CD4-positive, alpha-beta T cell treated with Interleukin-1 beta for 1 hour (primary cell): ENCODE measurements at places on chromosomes 16 and 17.

GRCh38 chr17:8995711-8996110 is 25.6 kb upstream of the NTN1 start:
- no peak for DNase-seq

GRCh38 chr17:73617501-73617900 is 26.7 kb downstream of the SDK2 start:
- no peak for DNase-seq

GRCh38 chr17:27664606-27664965 is 33.6 kb downstream of the LGALS9 start:
- no peak for DNase-seq

DNA sequence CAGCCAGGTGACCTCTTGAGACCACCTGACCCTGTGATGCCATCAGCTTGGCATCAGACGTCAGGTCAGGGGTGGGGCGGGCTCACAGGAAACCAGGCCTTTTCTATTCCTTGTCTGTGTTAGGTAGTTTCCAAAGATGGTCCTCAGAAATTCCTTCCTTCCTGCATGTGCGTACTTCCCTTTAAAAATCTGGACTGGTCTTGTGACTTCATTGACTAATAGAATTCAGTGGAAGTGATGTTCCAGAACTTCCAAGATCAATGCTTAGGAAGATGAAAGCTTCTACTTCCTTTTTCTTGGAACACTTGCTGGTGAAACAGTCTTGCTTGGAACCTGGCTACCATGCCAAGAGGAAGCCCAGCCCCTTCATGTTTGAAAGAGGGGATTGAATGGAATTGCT is 10.0 kb upstream of the N4BP1 start:
- no peak for DNase-seq

- DNase-seq: no peak
Observed at GRCh38 chr16:26668026-26668425, 398.7 kb upstream of the C16orf82 start.

GRCh38 chr17:921161-921560 is 58.4 kb downstream of the NXN start:
- DNase-seq: no peak

- no peak for DNase-seq
Observed at GRCh38 chr16:3085868-3086595, 13.1 kb downstream of the ZSCAN10 start.

DNA sequence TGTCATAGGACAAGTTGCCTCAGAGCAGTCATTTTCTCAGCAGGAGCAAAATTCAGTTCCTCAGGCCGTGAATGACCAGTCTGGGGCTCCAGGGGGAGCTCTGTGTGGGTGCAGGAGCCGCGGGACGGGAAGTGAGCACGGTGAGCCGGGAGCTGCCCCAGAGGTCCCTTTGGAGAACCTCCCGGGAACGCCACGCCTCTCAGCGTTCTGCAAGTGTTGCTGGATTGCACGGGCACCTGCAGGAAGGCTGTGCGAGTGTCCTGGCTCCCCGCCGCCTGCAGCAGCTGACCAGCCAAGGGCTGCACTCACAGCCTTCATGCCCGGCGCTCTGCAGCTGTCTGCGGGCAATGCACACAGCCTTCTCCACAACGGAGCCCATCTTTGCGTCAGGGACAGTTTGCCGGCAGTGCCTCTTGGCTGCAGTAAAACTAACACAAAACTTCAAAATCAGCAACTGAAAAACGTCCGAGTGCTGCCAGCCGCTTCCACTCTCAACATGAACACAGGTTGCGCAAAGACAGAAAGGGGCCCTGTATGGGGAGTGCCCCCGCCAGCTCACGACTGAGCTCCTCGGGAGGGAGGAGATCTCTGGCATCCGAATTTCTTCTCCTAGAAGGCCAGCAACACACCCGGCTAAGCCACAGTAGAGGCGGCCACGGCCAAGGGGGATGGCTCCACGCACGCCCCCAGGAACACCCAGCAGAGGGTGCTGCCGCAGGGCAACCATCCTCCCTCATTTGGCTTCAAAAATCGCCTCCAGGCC is 16.0 kb downstream of the NDUFAF8 start:
- peak; percentile 29 for DNase-seq

- DNase-seq: no peak
Observed at GRCh38 chr17:56707312-56708219, 114.1 kb downstream of the NOG start.

- DNase-seq: no peak
Observed at GRCh38 chr16:583815-584591, 5.9 kb upstream of the RAB40C start.

- no peak for DNase-seq
Observed at GRCh38 chr16:51450909-51451308, 299.8 kb upstream of the SALL1 start.

DNA sequence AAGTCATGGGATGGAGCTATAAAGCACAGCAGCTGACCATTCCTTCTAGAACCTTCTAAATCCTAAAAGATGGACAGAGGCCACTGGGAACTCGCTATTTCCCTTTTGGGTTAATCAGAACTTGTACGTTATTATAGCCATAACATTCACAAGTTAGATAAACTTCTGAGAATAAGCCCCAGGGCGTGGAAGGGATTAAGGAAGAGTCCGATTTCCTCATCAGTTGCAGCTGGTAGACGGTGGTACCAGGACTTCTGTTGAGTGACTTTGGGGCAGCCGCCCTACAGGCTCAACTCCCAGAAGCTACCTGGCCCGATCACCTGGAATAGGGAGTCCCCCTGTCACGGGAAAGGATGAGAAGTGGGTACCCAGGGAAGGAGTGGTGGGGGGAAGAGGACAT is 370.1 kb upstream of the ZFHX3 start:
- DNase-seq: no peak

- peak; percentile 64 for DNase-seq
Observed at GRCh38 chr16:17396762-17397498, 73.8 kb downstream of the XYLT1 start.

DNA sequence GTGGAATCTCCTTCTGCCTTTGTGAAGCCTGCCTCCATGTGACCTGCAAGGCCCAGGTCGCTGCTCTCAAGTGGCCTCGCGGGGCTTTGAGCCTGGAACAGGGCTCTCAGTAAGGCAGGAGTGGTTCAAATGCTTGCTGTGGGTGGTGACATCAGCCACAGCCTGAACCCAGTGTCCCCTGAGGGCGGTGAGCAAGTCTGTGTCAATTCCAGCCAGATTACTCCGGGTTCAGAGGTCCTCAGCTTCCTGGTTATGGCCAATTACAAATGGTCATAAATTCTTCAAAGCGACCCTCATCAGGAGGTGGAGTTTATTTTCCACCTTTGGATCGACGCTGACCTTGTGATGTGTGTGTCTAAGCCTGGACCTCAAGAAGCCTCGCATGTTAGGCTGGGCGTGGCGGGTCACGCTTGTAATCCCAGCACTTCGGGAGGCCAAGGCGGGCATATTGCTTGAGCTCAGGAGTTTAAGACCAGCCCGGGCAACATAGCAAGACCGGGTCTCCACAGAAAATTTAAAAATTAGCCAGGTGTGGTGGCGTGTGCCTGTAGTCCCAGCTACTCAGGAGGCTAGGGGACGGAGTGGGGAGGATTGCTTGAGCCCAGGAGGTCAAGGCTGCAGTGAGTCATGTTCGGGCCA is 17.3 kb downstream of the LGALS3BP start:
- no peak for DNase-seq

DNA sequence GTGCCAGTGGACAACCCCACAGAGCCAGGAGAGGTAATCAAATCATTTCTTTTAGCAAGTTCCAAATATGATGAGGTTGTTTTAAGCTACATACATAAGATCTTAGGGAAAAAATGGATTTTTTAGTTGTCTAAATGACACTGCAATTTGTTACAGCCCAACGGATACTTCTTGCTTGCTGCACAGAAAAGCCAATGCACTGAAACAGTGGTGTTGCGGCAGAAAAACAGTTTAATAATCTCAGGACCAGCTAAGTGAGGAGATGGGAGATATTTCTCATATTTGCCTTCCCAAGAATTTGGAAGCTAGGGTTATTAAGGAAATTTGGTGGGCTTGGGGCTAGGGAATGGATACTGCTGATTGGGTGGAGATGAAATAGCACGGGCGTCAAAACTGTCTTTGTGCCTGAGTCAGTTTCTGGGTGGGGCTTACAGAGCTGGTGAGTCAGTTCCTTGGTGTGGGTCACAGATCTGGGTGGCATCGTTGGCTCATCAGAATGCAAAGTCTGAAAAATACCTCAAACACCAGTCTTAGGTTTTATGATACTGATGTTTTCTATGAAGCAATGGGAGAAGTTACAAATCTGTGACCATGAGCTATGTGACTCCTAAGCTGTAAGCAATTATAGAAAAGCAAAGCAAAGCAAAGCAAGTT is 255.4 kb downstream of the IRX3 start:
- no peak for DNase-seq

- DNase-seq: no peak
Observed at GRCh38 chr16:87233928-87234327, 83.3 kb downstream of the C16orf95 start.

DNA sequence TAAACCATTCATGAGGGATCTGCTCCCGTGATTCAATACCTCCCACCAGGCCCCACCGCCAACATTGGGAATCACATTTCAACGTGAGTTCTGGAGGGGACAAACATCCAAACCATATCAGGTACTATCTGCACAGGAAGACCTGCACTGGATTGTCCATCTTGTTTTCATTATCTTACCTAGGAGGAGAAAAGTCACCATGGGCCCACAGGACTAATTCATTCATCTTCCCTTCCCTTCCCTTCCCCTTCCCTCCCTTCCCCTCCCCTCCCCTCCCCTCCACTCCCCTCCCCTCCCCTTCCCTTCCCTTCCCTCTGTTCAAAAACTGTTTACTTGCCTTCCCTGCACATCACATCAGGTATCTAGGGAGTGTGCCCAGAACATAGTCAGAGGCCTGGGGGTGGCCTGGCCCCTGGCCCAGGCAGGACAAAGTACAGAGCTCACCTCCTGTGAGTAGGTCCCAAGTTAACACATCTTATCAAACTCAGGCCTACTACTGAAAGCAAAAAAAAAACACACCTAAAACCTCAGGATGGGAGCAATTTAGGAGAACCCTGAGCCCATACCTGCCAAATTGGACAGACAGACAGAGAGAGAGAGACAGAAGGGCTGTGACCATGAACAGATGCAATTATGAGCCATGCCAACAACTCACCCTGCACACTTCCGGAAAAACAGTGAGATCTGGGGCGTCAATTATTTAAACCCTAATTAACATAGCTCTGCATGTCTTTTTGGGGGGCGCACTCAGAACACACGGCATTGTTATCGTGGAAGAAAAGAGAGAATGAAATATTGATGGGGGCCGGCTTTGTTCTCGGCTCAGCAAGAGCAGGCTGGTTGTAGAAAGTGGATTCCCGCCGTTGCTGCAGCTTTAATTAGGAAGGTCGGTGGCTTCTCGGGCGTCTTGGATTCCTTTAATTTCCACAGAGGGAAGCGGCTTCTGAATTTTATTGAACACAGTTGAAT is 151.2 kb downstream of the IRX5 start:
- DNase-seq: no peak

- DNase-seq: no peak
Observed at GRCh38 chr17:75736173-75736835, 15.0 kb downstream of the ITGB4 start.

GRCh38 chr16:9948933-9949332 is 233.3 kb downstream of the GRIN2A start:
- no peak for DNase-seq

GRCh38 chr16:80433623-80434022 is 107.2 kb upstream of the DYNLRB2 start:
- DNase-seq: no peak

- DNase-seq: no peak
Observed at GRCh38 chr16:66359811-66360608, 6.5 kb upstream of the CDH5 start.

GRCh38 chr17:68310152-68310551 is 18.9 kb downstream of the ARSG start:
- no peak for DNase-seq

DNA sequence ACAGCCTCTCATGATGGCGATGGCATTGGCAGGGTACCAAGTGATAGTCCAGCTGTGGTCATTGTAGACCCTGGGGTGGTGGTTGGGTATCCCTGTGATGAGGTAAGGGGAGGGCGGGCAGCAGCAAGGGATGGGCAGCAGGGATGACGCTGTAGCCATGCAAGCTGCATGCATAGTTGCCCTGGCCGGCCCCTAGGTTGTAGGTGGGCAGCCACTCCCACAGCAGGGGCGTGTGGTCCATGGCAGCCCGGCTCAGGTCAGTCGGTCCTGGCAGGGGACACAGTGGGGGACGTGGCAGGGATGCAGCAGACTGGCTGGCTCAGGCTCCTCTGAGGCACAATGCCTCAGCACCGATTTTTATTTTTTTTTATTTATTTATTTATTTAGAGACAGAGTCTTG is 8.7 kb downstream of the DRC3 start:
- no peak for DNase-seq

DNA sequence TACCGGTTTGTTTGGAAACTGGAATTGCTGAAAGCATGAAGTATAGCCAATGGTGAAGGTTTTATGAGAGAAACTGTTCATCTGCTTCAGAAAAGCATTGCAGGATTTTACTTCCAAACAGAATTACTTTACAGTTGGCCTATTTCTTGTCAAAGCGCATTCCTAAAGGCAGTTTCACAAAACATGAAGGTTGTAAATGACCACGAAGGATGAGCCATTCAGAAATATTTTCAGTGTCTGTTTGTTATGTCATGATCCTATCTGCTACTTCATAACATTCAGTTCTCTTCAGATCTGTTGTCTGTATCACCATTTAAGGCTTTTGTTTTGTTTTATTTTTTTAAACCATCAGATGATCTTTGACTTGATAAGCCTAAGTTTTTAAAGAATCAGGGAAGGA is 45.7 kb downstream of the AATF start:
- DNase-seq: no peak

DNA sequence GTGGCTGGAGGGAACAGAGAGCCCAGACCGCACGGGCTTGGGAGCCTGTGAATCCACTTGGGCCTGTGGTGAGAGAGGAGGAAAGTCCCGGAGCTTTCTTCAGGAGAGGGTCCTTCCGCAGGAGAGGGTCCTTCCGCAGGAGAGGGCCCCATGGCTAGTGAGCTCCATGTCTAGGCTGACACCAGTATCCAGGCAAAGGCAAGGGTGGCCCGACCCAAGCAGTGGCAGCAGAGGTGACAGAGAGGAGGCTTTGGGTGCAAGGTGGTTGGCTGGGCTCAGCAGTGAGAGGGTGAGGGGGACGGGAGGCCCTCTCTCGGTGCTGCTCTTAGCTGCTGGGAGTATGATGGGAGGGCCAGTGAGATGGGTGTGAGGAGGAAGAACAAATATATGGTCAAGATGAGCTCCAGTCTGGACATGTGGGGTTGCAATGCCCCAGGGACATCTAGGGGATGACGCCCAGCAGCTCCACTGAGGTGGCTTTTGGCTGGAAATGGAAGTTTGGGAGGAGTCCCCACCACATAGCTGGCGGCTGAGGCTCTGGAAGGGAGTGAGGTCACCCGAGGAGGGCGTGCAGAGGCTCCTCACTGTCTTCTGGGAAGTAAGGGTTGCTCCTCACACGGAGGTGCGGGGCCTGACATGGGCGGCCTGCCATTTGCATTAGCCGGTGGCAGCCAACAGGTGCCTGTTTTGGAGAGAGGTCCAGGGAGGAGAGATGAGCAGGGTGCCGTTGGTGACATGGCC is 2.3 kb upstream of the HSD3B7 start:
- DNase-seq: no peak

GRCh38 chr17:46836500-46836899 is 14.9 kb upstream of the WNT9B start:
- no peak for DNase-seq
